ENCODE measurements at places on chromosomes 12 and 14. TPM values are rescaled to one million over a fixed set of nuclear protein-coding genes. Genes with fewer than 3 reads are reported as not detected.

The KERA gene
- total RNA-seq = not detected

The GALNT8 gene
- not detected for total RNA-seq

The GARIN6 gene
- not detected for total RNA-seq

The VPS37B gene
- 26.6 TPM for total RNA-seq

The VWF gene
- total RNA-seq = 0.17 TPM

The CD69 gene
- total RNA-seq = not detected

Measured in A549 treated with Mapracorat at 1 μM for 4 hours (cell line).